Activated CD8-positive, alpha-beta T cell treated with anti-CD3 and anti-CD28 coated beads for 36 hours (primary cell): ENCODE measurements at places on chromosomes 2 and 18. TPM values are rescaled to one million over a fixed set of nuclear protein-coding genes. Genes with fewer than 3 reads are reported as not detected.
A peak's percentile ranks its signal among the peaks of the same experiment; 100 is the strongest.

- H3K36me3 ChIP-seq: peaks cover 28% of the 10 kb centered on the region
- no peak overlapping the region for H3K27ac ChIP-seq
- H3K4me3 ChIP-seq: no peak overlapping the region
- DNase-seq: no peak
- peaks cover 57% of the 10 kb centered on the region for H3K4me1 ChIP-seq
Measured at GRCh38 chr2:168171059-168171762, 76.2 kb downstream of the STK39 start.

SLC38A11 gene
- total RNA-seq: not detected

COLEC11 gene
- 0.49 TPM for total RNA-seq

GRCh38 chr2:20167356-20167755, 57.6 kb downstream of the SDC1 start:
- no peak for DNase-seq
- no peak overlapping the region for H3K27ac ChIP-seq
- no peaks in the 10 kb centered on the region for H3K36me3 ChIP-seq

DNA sequence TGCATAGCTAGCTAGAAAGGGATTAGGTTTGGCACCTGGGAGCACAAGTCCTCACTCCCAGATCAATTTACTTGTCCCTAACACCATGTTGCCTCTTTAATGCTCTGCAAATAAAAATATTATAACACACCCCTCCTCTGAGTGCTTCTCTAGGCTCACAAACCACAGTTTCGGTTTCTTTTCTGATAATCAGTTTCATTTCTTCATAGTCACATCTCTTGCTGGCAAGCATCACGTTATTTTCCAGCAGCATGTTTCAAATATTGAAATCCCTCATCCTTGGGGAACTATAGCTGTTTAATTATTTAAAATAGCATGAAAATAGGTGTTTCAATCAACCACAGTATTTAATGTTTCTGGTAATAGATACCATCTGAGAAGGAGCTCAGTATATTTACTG, 13.9 kb upstream of the SMCHD1 start:
- peak overlapping the region; percentile 75 for H3K27ac ChIP-seq
- no peak for DNase-seq
- peak overlapping the region; percentile 51 for H3K4me3 ChIP-seq

DNA sequence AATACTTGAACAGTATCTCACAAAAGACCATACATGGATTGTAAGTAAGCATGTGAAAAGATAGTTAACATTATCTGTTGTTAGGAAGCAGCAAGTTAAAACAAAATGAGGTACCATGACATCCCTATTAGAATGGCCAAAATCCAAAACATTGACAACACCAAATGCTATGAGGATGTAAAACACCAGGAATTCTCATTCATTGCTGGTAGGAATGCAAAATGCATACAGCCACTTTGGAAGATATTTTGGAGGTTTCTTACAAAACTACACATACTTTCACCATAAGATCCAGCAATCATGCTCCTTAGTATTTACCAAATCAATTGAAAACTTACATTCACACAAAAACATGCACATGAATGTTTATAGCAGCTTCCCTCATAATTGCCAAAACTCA, 30.9 kb upstream of the ICOS start:
- H3K27me3 ChIP-seq: no peaks in the 10 kb centered on the region
- H3K36me3 ChIP-seq: peaks cover 8% of the 10 kb centered on the region
- no peak for DNase-seq
- H3K27ac ChIP-seq: no peak overlapping the region
- peaks cover 21% of the 10 kb centered on the region for H3K4me1 ChIP-seq

FBXO36 gene
- total RNA-seq: 1.6 TPM

SLC16A14 gene
- 1.5 TPM for total RNA-seq

- peaks cover 8% of the 10 kb centered on the region for H3K36me3 ChIP-seq
- peaks cover 10% of the 10 kb centered on the region for H3K4me1 ChIP-seq
- no peak overlapping the region for H3K4me3 ChIP-seq
Measured at GRCh38 chr2:108942231-108942825, 46.7 kb downstream of the EDAR start.

DNA sequence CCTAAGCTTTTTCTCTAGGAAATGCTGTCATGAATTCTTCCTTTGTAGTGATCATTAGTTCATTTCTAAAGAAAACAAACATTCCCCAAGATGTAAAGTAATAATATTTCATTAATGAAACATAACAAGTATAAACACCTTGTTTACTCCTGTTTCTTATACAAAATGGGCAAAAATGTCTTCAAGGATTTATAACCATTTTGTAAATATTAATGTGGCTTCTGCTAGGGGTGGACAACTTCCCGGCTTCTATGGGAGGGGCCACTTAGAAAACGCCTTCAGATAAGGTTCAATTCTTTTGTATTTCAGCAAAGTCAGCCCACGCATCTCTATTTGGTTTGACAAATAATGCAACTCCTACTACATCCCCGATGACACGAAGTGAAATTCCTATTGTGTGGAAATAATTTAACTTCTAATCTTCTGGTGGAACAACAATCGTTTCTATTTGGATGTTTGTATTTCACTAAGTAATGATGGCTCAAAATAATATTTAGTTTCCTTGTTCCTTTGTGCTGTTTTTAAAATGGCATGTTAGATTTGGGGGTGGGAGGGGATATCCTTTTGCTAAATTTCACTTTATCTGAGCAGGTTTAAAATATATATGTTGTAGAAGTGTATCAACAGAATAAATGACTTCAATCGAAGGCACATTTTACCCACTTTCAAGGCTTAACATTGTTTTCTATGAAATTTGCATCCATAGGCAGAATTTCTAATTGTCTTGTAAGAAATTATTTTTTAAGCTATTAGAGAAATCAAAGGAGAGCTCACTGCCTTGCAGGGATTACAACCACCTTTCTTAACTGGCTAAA, 14.7 kb upstream of the HOXD1 start:
- H3K27me3 ChIP-seq: peaks cover 82% of the 10 kb centered on the region
- peaks cover 17% of the 10 kb centered on the region for H3K4me1 ChIP-seq
- no peaks in the 10 kb centered on the region for H3K36me3 ChIP-seq
- H3K4me3 ChIP-seq: no peak overlapping the region

- H3K27ac ChIP-seq: no peak overlapping the region
- no peak overlapping the region for H3K4me3 ChIP-seq
- DNase-seq: no peak
- no peaks in the 10 kb centered on the region for H3K4me1 ChIP-seq
- H3K36me3 ChIP-seq: no peaks in the 10 kb centered on the region
Measured at GRCh38 chr2:158932131-158932645, 36.3 kb upstream of the TANC1 start.

GRCh38 chr18:60446821-60447220, 74.2 kb upstream of the MC4R start:
- H3K27ac ChIP-seq: no peak overlapping the region
- H3K4me1 ChIP-seq: no peaks in the 10 kb centered on the region
- no peak for DNase-seq
- H3K36me3 ChIP-seq: no peaks in the 10 kb centered on the region

DNA sequence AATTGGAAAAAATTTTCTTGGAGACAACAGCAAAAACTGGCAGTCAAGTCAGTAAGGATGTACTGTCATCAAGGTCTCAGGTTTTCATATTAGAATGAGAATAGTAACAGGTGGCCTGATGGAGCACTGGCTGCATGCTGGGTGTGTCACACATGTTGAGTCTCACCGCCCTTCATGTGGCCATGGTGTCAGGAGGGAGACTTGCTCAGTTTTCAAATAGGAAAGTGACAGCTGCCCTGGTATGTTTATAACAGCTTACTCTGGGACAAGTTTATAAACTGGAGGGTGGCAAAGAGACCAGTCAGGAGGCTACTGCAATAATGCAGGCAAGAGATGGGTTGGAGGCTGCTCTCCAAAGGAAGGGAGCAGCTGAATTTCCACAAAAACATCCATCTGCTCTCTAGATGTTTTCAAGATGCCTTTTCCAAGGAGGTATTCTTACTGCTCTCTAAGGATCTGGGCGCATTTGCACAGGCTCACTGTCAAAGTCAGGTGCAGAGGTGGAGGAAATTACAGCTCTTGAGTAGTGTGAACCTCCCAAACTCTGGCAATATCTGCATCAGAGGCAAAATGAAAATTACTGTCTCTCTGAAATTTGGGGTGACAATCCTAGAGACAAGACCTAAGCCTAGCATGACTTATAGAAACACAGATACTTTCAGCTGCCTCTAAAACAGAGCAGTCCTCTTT, 321.9 kb upstream of the RAB12 start:
- H3K36me3 ChIP-seq: no peaks in the 10 kb centered on the region
- H3K4me1 ChIP-seq: no peaks in the 10 kb centered on the region
- DNase-seq: no peak
- H3K27ac ChIP-seq: no peak overlapping the region

SPATA3 gene
- 0.76 TPM for total RNA-seq

SUMO1 gene
- 114 TPM for total RNA-seq

DNA sequence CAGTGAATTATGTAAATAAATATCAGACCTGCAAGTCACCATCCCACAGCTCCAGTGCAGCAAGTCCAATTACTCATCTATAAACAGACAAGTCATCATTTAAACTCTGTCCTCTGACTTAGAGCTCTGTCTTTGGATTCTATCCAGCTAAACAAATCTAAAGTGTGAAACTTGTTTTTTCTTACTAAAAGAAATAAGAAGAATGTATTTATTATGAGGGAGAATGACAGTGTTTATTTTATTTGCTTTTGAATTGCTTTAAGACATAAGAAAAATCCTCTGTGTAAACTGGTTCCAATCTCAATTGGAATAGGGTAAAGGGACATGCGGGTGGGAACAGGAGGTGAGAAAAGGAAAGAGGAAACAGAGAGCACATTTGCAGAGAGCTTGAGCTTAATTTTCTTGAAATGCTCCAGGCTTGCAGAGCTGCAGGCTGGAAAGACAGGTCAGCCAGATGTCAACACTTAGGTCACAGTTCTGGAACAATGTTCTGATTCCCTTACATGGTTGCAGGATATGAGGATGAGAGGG, 355.8 kb downstream of the MEIS1 start:
- H3K4me1 ChIP-seq: no peaks in the 10 kb centered on the region
- no peak overlapping the region for H3K27ac ChIP-seq
- H3K36me3 ChIP-seq: no peaks in the 10 kb centered on the region
- H3K4me3 ChIP-seq: no peak overlapping the region
- H3K27me3 ChIP-seq: no peaks in the 10 kb centered on the region
- no peak for DNase-seq

DNA sequence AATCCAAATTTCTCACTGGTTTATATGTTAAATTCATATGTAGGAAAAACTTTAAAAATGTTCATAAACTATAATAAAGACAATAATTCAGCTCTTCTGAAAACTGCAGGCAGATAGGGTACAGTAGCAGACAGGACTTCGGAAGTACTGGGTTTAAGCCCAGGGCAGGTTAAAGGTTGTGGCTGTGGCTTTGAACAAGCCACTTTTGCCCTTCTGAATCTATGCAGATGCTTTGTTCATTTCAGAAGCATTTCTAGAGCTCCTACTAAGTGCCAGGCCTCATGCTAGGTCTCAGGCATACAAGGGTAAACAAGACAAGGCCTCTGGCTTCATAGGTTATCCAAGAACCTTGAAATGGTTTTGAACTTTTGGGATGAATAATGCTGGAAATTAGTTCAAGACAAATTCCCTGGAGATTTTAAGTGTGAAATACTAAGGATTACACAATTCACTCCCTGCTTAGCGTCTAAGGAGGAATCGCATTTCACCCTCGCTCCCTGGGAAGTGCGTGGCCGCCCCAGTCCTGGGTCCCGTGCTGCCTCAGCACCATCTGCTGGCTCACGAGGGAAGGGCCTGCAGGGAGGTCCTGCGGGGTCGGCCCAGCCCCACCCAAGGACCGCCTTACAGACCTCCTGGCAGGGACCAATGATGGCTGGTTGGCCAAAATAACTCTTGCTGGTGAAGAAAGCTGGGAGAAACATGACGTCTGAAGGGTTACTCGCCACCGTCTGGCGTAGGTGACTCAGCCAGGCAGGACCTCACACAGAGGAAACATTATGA, 67.7 kb upstream of the L3MBTL4 start:
- no peak overlapping the region for H3K27ac ChIP-seq
- no peaks in the 10 kb centered on the region for H3K27me3 ChIP-seq
- DNase-seq: peak; percentile 9
- no peaks in the 10 kb centered on the region for H3K36me3 ChIP-seq
- no peak overlapping the region for H3K4me3 ChIP-seq
- no peaks in the 10 kb centered on the region for H3K4me1 ChIP-seq

- DNase-seq: no peak
- H3K27me3 ChIP-seq: no peaks in the 10 kb centered on the region
- no peak overlapping the region for H3K27ac ChIP-seq
- peaks cover 4% of the 10 kb centered on the region for H3K36me3 ChIP-seq
- no peaks in the 10 kb centered on the region for H3K4me1 ChIP-seq
- no peak overlapping the region for H3K4me3 ChIP-seq
Measured at GRCh38 chr2:169910109-169910799, 83.0 kb downstream of the UBR3 start.

DNA sequence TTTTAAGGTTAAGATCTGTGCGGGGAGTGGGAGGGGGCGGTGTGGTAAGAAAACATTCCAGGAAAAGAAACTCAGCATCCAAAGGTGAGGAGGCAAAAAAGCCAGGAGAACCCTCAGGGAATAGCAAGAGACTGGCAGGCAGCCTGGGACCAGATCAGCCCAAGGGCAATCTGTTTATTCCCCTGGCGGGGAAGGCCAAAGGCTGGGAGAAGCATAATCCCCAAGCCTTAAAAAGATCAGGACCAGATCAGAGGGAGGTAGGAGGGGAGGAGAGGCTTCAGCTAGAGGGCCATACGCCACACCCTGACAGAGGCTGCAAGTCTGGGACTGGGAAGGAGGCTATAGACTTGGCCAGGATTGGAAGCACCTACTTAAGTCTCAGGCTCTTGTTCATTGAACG, 163.0 kb upstream of the PXDN start:
- H3K27me3 ChIP-seq: peaks cover 3% of the 10 kb centered on the region
- no peaks in the 10 kb centered on the region for H3K4me1 ChIP-seq
- H3K4me3 ChIP-seq: no peak overlapping the region
- H3K27ac ChIP-seq: no peak overlapping the region

DNA sequence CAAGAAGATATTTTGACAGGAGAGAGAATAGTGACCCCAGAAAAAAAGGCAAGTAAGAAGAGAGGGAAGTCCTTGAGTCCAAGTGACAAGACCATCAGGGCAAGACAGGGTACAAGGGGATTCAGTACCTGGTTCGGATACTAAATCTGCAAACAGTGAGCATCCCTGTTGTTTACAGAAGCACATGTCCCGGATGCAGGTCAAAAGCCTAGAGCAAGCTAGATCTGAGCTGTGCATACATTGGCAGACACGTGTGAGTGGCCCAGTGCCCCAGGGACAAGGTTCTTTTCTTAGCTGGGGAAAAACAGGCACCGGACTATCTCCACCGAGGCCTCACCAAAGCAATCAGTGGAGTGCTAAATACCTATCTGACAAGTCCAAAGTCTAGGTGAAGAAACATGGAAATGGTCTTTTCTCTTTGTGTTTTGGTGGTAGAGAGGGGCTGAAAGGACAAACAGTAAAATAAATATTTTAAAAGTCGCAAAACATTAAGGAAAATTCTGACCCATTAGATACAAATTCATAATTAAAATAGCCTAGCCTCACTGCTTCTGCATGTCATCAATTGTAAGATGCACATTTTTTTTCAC, 165.2 kb downstream of the SUCLG1 start:
- H3K4me1 ChIP-seq: no peaks in the 10 kb centered on the region
- DNase-seq: no peak
- H3K27me3 ChIP-seq: no peaks in the 10 kb centered on the region
- no peaks in the 10 kb centered on the region for H3K36me3 ChIP-seq
- H3K4me3 ChIP-seq: no peak overlapping the region
- no peak overlapping the region for H3K27ac ChIP-seq

FTCDNL1 gene
- 1.9 TPM for total RNA-seq

STRN gene
- total RNA-seq: 25.9 TPM

- no peak overlapping the region for H3K4me3 ChIP-seq
- no peaks in the 10 kb centered on the region for H3K36me3 ChIP-seq
- no peaks in the 10 kb centered on the region for H3K4me1 ChIP-seq
- peaks cover 7% of the 10 kb centered on the region for H3K27me3 ChIP-seq
- H3K27ac ChIP-seq: no peak overlapping the region
- peak; percentile 59 for DNase-seq
Measured at GRCh38 chr2:95728878-95729596, 137.2 kb downstream of the TRIM43 start.

- H3K4me3 ChIP-seq: no peak overlapping the region
- no peak overlapping the region for H3K27ac ChIP-seq
- no peaks in the 10 kb centered on the region for H3K27me3 ChIP-seq
Measured at GRCh38 chr2:69514406-69514805, 77.2 kb upstream of the NFU1 start.
